ENCODE measurements at places on chromosomes 12 and 14. TPM values are rescaled to one million over a fixed set of nuclear protein-coding genes. Genes with fewer than 3 reads are reported as not detected.

DNA sequence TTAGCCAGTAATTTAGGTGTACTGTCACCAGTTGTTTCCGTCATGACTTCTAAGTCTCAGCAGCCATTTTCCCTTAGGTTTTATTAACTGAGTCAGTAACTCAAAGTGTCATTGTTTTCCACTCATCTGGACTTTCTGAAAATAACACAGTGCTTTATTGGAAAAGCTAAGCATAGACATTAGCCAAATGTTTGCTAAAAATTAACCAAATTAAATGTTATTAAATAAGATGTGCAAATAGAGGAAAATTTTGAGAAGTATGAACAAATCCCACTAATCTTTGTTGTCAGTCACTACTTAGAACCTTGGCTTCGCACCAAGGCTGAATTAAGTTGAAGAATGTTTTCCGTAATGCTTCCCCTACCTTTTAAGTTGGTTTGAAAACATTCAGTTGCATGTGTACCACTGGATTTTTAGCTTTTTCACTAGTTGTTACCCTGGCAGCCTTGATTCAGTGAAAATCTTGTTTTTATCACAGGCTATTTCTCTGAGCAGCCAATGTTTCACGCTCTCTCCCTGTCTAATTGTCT, 43.0 kb downstream of the BORCS5 start:
- no peak for DNase-seq

GRCh38 chr12:116906285-116906684, 4.5 kb upstream of the FBXW8 start:
- no peak for DNase-seq

GRCh38 chr12:48978741-48979601, 849 bp downstream of the WNT1 start:
- no peak for DNase-seq

DNA sequence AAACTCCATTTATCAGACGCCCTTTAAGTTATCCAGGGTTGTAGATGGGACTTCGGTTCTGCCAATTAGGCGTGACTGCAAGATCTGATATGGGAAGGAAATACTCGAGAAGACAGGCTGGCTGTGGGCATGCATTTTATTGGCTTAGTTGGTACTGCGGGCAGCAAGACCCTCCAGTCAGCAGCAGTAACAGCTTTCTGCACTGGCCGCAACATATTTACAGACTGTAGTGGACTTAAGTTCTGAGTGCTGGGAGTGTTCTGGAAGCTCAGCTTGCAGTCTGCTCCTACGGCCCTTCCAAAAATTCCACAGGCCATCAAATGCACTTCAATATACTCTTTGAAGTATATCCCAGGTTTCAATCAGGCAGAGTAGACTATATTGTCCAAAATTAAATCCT, 21.1 kb downstream of the KITLG start:
- DNase-seq, result no peak

DNA sequence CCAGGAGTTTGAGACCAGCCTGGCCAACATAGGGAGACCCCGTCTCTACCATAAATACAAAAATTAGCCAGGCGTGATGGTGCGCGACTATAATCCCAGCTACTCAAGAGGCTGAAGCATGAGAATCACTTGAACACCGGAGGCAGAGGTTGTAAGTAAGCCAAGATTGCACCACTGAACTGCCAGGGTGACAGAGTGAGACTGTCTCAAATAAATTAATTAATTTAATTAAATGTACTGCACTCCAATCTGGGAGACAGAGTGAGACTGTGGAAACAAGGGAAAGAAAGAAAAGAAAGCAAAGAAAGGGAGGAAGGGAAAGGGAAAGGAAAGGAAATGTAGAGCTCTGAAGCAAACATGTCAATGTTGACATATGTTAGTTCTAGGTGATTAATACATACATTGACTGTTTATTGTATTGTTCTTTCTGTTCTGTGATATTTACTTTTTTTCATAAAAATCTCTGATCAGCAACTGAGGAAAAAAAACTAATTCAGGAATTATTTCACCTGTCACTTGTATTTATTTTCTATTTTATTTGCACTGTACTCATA, 99.6 kb downstream of the DENND5B start:
- DNase-seq, result no peak

DNA sequence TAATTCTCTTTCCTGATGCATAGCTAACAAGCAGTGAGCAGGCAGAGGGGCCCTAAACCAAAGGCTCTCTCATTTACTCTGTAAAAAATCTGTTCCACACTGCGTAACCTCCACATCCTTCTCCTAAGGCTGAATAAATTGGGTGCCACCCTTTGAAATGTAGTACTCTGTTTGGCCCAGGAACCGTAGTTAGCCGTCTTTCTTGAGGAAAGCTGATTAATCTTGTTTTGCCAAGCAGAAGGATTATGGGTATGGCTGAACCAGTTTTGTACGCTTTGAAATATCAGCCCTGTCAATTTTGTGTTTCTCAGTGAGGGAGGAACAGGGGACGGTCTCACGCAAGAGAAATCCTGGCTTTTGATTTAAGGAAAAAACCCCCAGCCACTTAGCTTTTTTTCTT, 19.7 kb downstream of the EML1 start:
- no peak for DNase-seq

GRCh38 chr14:80988735-80989429, 33.5 kb downstream of the TSHR start:
- DNase-seq, result no peak

GRCh38 chr12:116455540-116456329, 103.4 kb upstream of the MAP1LC3B2 start:
- peak; percentile 75 for DNase-seq

DNA sequence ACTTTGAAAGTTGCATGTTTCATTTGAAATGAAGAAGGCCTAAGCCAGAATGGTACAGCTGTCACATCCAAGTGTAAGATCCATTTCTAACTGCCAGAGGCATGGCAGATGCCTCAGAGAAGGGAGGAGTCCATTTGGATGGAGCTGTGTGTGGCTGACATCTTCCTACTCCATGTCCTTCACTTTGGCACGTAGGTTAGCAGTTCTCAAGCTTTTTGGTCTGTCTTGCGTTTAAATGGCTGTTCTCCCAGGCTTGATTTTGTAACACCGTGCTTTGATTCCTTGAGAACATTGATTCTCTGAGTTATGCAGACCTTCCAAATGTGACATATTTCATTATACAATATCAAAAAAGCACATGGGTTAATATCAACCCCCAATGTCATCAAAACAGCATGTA, 23.4 kb downstream of the EML1 start:
- no peak for DNase-seq

DNA sequence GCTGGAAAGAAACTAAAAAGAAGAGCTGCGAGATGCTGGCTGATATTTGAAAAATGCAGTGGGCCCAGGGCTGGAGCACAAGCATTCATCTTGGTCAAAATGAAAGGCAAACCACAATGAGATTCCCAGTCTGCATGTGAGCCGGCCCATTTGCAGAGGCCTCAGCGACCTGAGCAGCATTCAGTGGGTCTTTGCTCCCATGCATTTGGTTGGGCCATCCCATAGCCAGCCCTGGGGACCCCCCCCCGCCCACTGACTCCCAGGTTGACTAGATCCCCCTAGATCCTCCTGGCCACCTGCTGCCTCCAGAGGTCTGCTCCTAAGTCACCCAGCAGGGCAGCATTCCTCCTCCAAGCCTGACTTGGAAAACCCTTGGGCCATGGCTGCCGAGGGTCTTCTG, 59.8 kb downstream of the PRMT8 start:
- no peak for DNase-seq

DNA sequence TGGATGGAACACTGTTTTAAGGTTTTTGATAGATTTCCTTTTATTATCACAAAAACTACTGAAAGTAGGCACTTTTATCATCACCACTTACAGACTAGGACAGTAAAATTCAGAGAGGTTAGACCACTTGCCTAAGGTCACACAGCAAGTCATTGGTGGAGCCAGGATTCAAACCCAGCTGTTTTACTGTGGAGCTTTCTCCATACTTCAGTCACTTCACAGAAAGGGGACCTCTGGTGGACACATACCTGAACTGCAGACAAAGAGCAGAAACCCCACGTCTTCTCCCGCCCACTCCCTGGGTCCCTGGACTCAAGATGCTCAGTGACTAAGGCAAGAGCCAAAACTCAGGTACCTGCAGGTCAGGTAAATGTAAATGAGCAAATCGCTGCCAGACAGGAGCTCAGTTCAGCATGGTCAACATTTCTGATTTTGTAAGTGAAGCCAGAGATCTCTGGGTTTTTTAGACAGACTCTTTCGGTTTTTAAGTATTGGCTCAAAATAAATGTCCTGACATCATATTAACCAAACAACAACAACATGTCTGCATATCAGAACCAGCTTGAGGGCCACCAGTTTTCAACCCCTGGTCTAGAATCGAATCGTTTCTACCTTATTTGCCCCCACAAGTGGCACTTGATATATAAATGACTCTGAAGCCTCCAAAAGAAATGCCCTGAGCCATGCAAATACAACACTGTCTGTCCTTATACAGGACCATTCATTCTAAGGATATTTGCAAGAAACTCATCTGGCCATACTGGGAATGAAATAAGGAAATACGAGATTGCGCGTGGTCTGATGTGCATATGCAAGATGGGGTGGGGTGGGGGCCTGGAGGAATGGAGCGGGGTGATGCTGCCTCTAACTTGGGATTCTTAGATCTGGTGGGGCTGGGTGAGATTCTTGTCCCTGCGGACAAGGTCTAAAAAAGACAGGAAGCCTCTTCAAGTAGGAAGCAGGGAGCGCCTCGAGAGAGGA, 110.9 kb downstream of the KSR2 start:
- DNase-seq, result no peak

The FRS2 gene
- 72.4 TPM for total RNA-seq

The BIN2 gene
- total RNA-seq, result 6.2 TPM

The KRT71 gene
- 0.16 TPM for total RNA-seq

The PTCSC3 gene
- not detected for total RNA-seq

The KERA gene
- total RNA-seq, result 0.15 TPM

The OR6C2 gene
- not detected for total RNA-seq

The SERPINA6 gene
- not detected for total RNA-seq

Data from breast epithelium (tissue), 4 donors.